Peyer's patch (tissue), 4 donors: ENCODE measurements at places on chromosomes 12 and 14.

DNA sequence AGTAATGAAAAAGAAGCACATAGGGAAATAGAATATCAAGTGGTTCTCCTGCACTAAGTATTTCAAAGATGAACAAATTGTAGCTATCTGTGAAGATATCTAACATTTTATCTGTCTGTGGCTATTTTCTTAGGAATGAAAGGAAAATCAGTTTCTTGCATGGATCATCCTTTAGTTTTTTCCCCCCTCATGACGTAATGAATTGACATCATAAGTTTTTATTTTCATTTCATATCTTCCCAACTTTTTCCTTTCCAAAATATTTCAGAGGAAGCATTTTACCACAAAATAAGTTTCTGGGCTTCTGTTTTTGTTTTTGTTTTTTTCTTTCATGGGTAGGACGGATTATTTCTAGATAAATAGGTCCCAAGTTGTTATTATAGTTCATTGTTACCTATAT, 996.6 kb downstream of the TMEM121 start:
- no peak for DNase-seq

DNA sequence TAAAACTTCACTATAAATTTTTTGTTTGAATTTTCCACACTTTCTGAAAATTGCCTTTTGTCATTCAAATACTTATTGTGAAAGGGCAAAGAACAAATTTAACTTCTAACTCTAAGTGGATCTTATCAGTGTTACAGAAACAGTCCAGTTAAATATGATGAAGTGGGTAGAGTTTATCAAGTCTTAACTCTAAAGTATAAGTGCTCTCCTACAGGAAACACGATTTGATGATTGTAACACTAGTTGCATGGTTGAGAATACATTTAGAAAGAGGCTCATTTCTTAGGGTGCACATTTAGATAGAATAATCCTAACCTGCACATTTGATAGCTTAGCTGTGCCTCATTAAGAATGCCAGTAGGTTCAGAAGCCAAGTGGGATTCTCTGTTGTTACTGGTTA, 838.3 kb upstream of the ATXN7L3B start:
- no peak for DNase-seq

DNA sequence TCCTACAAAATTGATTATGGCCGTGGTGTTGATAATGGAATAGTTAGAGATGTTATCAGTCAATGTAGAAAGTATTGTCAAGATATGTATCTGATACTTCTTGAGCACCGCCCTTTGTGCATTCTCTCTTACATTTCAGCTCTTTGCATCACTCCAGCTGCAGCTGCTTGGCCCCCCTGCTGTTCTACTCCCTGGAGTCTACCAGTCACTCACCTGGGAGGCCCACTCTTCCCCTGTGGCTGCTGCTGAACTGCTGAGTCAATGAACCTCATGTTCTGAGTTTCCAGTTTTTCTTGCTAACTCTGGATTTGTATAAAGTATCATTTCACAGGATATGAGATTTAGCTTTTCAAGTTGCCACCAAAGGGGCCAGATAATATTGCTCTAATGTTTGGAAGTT, 312.8 kb upstream of the SLC16A7 start:
- DNase-seq = no peak

GRCh38 chr12:53103860-53104305, 597 bp downstream of the SOAT2 start:
- DNase-seq = peak; percentile 67

GRCh38 chr12:113154351-113154973, 4.9 kb downstream of the CFAP73 start:
- DNase-seq = no peak

DNA sequence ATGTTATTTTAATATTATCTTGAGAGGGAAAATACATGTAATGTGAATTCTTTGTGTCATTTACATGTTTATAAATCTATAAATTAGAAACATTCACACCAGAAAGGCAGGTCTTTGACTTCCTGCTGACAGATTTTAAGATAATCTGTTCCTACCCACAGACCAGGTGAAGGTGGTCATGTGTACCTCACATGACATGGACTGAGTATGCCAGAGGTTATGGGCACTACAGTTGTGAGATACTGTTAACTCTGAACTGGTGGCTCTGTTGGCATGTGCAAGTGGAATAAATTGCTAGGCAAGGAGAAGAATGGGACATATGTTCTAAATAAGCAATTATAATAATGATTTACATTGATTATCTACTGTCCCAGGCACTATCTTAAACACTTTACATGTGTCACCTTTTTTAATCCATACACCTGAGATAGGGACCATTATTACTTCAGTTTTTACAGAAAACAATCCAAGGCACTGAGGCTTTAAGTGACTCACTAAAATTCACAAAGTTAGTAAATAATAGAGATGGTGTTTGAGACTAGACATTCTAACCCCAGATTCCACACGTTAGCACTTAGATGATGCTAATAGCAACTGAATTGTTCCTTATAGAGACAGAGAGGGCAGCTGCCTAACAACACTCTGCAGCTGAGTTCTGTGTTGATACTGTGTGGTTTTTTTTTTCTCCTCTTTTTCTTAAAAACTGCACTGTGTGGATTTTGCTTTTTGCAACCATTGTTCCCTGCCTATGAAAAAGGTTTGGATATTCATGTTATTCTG, 23.8 kb downstream of the SLC16A7 start:
- DNase-seq = no peak

- no peak for DNase-seq
These were observed 209.3 kb downstream of the AEBP2 start for GRCh38 chr12:19648591-19648990.

DNA sequence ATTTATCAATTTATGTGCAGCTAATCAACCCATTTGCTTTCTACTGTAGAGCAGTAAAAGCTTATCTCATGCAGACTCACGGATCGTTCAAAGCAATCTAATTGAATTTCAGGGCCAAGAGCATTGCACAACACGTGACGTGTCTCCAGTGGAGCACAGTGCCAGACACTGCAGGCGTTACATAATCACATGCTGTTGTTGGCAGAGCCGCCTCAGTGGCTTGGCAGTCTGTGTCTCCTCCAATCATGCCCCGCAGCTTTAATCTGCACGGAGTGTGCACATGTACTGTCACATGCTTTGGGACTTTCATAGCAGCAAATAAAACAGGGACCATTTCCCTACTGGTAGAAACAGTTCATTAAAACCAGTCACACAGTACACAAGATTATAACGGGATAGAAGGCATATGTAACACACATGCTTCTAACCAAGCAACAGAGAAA, 309.3 kb downstream of the ITPR2 start:
- peak; percentile 86 for DNase-seq

GRCh38 chr14:54715239-54715638, 148.3 kb downstream of the SAMD4A start:
- DNase-seq = no peak

- no peak for DNase-seq
These were observed 16.8 kb downstream of the CLMN start for GRCh38 chr14:95302667-95303506.

DNA sequence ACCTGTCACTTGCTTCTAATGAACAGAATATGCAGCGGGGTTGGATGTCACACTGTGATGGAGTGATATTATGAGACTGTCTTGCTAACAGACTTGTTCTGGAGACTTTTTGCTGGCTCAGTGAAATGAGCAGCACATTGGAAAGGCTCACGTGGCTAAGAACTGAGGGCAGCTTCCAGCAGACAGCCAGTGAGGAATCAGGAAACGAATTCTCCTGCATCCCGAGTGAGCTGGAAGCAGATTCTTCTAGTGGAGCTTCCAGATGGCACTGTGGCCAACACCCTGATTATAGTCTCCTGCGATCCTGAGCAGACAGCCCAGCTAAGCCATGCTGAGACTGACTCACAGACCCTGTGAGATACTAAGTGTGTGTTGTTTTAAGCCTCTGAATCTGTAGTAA, 16.1 kb upstream of the TSPAN9 start:
- peak; percentile 0 for DNase-seq

DNA sequence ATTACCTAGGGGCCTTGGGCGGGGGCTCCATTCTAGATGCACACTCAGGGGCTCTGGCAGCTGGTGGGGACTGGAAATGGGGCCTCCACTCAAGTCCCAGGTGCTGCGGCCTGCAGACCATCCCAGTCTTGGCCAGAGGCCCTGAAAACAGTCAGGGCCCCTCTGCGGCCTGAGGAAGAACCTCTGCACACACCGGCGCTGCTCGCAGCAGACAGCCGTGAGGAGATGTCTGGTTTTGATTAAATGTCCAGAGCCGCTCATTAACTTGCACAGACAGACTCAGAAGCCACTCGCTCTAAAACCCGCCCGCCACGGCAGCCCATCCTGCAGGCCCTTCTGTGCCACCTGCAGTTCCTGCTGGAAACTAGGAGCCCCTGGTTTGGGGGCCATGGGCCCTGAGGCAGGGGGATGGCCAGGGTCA, 36.4 kb upstream of the NCOR2 start:
- no peak for DNase-seq

DNA sequence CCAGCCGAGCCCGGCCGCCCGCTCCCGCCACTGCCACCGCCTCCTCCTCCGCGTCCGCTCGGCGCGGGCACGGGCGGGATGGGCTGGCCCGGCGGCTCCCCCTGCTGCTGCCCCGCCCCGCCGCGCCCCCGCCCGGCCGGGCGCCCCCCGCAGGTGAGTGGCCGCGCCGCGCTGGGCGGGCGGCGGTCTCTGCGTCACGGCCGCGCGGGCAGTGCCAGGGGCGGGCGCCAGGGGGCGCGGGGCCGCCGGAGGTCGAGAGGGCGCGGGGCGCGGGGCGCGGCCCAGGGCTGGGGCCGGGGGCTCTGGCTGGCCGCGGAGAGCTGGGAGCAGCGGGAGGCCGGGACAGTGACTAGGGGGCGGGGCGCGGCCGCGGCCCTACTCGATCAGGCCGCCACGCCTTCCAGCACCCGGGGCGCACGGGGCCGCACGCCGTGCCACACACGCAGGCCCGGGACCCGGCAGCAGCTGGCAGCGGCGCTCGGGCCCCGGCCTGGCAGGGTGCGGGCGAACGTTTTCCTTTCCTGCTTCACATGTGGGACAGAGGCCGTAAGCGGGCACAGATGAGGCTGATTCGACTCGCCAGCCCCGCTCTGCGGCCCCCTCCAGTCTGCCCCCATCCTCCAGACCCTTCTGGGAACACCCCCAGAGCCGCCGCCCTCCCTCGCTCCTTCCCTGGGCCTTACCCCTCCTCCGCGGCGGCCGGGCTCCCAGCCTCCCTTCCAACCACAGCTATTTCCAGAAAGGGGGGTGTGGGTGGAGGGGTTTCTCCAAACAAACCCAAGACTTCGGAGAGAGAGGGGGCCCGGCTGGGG, 2.4 kb upstream of the TNS2 start:
- DNase-seq = peak; percentile 89

DNA sequence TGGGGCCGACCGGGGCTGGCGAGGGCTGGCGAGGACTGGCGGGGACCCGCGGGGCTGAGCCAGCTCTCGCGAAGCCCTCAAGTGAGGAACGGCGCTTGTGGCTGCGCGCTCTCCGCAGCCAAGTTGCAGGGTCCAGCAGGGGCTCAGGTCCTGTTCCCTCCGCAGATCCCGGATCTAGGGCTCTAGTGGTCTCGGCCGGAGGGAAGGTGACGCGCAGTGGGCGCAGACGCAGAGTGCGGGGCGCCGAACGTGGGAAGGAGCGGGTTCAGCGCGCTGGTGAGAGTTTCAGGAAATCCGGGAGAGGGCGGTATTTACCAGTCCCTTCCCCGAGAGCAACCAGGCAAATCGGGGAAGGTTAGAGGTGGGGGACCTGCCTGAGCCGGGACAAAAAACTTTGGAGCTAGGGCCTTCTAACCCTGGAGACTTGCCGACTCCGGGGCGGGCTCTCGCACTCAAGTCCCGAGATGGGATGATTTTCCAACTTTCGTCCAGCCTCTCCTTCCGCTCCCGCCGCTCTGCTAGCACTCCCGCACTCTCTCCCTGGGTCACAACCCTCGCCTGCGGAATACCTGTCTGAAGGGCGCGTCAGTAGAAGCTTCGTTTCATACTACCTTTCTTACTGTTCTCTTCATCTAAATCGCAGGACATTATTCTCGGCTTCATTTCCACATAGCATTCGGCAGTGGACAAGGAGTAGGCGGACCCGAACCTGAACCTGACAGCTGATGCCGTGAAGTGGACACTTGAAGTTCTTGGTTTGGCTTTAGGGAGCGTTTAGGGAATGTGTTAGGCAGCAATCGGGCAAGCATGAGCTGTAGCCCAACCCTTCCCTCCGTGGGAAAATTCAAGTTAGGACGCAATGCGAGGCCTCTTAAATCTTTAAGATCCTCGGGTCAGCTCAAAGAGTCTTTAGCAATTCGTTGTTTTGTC, 13.6 kb upstream of the PAX9 start:
- no peak for DNase-seq

DNA sequence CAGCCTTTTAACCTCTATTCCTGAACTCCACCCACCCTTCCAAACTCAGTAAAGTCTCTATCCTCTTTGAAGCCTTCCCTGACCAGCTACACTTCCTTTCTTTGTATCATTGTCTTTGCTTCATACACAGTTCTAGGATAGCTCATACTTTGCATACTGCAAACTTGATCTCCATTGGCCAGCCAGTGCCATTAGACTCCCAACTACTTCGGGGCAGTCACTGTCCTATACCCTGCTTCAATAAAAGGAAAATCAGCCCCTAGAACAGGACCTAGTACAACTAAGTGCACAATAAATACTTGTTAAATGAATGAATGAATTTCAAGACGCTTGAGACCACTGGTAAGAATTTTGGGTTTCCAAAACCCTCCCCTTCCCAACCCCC, 521 bp upstream of the PIP4K2C start:
- no peak for DNase-seq

DNA sequence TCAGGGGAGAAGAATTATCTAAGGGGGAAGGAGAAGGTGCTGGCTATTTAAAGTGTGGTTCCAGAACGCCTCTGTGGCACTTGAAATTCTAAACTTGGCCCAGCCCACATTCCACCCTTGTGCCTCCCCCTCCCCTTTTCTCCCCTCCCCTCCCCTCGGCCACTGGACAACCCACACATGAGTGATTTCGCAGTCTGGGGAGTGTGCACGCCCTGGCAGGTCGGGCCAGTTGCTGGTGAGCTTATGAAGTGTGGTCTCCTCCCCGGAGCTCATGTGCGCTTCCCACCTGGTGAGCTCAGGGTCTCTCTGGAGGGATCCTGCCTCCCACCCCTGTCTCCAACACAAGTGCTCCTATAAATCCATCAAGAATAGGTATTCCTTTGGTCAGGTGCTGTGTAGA, at the start of gene SLC6A13:
Gene SLC6A13 (minus strand): TSS at position 20 of the 400 bp plus-strand sequence. CDS start 2,784 bp downstream, outside the sequence.
- DNase-seq = no peak

- DNase-seq = no peak
These were observed 4.3 kb upstream of the TRAF3 start for GRCh38 chr14:102772781-102773570.

GRCh38 chr14:81200054-81200453, 20.7 kb downstream of the GTF2A1 start:
- DNase-seq = no peak

DNA sequence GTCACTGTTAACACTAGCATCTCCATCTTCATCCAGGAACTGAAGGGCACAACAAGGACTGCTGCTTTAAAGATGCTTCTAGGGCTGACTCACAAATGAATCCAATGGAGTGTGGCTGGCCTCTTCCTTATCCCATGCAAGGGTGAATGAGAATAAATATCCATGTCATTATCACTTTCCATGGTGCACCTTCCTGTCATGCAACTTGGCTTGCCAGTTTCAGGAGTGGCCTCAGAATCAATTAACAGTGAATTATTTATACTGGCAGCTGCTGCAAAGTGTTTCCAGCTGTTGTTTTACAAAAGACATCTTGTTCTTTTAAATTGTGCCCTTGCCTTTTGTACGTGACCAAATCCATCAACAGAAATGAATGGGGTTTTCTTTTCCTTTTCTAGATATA, 499.3 kb upstream of the TMEM132C start:
- DNase-seq = no peak
